ENCODE measurements at places on chromosomes 5 and 9.

GRCh38 chr5:52409835-52410234 lies 377.9 kb upstream of the ITGA1 start:
- DNase-seq: no peak

DNA sequence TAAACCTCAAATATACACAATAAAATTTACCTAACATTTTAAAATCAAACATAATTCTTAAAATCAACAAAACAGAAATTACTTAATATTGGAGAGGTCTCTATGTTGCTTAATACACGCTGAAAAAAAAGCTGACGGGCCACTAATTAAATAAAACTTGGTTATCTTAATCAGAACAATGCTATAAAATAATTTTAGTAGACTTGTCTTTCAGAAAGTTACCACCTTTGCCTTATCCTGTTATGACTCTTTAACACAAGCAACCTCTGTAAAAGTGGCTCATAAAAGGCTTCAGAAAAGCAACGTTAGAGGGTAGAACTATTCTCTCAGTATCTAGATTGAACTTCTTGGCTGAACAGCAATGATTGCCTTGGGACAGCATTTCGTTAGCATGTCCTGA lies 251.0 kb upstream of the RIOK2 start:
- no peak for DNase-seq

GRCh38 chr9:23829580-23830475 lies 3.8 kb upstream of the ELAVL2 start:
- DNase-seq: no peak

DNA sequence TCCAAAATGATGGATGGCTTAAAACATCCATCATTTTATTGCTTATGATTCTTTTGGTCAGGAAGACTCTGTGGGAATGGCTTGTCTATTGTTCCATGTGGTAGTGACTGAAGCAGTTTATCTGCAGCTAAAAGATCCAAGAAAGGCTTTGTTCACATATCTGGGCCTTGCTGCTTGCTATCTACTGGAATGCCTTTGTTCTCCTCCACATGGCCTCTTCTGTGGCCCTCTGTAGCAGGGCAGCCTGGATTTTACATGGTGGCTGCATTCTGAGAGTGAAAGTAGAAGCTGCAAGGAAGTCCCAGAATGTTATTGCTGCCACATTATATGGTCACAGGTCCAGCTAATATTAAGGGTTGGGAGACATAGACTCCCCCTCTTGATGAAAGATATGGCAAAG lies 35.1 kb downstream of the DMXL1 start:
- DNase-seq: no peak

DNA sequence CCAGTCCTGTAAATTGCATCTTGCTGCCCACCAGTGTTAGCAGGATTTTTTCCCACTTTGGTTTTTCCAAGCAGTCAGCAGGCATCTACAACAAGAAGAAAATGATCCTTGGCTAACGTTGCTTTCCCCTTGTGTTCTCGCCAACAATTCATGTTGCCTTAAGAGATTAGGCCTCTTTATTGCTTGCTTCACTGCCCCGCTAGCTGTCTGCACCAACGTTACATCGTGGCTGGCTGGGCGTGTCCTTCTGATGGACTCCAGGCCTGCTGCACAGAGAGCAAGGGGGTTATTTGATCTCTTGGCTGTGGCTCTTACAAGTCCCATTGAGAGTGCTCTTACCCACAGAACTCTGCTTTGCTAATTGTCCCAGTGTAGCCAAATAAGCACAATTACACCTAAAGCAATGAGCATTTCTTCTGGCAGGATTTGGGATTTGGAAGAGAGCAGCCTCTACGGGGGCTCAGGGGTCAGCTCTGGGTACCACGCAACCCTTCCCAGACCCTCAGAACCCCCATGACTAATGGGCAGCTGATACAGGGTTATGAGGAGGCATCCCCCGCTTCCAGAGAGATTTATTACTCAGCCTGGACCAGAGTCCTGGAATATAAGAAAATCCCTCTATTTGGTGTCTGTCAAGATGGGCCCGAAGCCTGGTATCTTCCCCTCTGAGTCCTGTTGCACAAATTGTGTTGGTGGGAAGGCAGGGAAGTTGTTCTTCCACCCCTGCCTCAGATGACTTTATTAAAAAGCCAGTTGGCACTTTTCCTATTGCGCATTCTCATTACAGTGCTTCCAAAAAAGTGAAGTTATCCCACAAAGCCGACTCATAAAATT lies 17.6 kb downstream of the DCANP1 start:
- DNase-seq: no peak

DNA sequence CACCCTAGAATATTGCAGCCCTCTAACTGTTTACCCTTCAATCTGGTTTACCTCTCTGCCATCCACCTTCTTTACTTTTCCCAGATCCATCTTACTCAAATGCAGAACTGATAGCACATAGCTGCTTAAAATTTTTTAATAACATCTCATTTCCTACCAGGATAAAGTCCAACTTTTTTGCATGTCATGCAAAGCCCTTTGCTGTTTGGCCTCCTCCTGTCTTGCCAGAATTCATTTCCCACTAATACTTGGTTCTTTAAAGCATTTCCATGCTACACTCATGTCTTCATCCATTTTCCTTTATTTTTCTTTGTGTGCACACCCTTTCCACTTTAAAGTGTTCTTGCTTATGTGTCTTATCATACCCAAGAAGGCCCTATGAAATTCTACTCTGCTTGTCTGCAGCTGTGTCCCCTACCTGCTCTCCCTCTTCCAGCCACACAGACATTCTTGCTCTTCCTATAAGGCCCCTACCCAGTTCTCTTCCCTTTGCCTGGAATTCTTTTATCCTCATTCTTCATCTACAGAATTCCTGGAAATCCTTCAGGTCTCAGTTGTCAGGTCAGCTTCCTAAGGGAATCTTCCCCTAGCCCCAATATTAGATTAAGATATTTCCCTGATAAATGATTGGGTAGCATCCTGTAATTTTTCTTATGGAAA lies 50.3 kb downstream of the TLE4 start:
- DNase-seq: no peak

DNA sequence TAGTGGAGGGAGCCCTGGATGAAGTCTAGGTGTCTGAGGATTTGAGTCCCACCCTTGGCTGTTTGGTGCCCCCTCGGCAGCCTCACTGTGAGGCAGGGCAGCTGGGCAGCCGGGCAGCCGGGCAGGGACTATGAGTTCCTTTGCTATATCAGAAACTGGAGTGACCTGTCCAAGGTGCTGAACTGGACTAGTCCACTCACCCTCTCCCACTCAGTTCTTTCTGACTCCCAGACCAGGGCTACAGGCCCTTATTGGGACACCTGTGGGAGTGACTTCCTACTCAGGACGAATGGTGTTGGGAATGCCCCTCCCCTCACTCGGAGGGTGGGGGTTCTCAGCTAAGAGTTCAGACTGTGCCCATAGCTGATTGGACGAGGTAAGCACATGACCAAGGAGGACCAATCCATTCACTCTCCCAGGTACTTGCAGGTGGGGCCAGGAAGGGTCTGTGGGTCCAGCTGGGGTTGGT lies 34.1 kb upstream of the RAPGEF1 start:
- DNase-seq: no peak

GRCh38 chr9:98314381-98315066 lies 59.1 kb upstream of the TBC1D2 start:
- no peak for DNase-seq

DNA sequence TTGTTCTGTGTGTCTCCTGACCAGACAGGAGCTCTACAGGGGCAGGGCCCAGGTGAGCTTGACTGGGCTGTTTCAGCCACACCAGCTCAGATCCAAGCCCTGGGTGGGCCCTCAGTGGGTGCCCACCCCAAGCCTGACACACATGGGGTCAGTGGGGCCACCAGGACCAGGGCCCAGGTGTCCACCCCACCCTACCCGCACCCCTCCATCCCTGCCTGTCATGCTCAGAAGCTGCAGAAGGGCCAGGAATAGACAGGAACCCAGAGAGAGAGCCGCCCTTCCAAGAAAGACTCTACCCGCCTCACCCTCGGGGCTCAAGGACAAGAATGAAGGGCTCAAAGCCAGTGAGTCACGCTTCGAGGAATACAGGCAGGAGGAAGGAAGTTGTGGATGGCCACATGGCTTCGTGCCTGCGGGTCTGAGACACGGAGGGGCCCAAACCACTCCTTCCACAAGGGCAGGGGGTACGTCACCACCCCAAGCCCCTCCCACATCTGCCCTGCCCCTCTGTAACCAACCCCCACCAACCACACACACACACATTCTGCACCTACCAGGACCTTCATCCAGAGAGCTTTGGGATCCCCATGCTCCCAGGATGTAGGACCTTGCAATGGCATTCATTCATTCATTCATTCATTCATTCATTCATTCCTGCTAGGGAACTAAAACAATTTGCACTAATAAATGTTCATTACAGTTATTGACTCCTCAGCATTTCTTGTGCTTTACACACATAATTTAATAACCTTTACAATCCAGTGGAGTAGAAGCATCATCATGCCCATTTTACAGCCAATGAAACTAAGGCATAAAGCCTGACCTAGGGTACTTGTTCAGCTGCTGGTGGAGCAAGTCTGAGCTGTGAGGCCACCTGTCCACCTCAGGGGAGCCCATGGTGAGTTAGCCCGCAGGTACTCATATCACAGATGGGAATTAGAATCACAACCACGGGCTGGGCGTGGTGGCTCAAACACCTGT lies 55.9 kb upstream of the STXBP1 start:
- no peak for DNase-seq

GRCh38 chr5:93382188-93382825 lies 198.7 kb downstream of the NR2F1-AS1 start:
- DNase-seq: no peak

DNA sequence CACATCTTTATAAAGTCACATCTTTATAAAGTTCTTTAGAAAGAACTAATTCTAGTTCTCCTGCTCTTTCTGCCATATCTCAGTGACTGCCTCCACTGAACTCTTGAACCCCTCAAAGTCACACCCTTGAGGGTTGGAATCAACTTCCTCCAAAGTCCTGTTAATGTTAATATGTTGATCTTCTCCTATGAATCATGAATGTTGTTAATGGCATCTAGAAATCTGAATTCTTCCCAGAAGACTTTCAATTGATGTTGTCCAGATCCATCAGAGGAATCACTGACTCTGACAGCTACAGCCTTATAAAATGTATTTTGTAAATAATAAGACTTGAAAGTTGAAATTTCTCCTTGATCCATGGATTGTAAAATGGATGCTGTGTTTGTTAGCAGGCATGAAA lies 213.4 kb downstream of the COX7C start:
- DNase-seq: no peak

DNA sequence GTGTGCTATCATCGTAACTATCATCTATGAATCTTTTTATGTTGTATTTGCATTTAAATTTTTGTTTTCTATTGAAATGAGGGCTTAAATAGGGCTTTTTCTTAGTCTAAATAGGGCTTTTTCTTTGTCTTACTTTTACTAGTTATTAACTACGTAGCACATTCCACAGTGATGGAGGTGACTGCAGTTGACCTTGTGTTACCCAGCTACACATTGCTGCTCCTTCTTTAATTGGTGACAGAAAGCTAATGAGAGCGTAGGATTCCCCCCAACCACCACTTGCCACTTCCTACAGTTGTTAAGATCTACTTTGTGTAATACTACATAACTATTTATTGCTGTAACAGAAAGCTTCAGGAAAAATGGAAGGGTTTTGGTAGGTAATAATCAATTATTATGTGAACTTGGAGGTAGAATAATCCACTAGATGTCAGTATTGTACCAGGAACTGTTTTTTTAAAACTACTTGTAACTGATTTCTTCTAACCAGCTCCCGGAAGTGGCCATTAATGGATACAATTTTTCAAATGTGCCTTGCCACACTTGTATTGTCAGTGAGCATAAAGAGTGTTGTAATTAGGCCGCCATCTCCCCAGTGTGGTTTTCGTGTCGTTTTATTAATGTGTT lies 18.0 kb downstream of the MTRR start:
- DNase-seq: no peak

DNA sequence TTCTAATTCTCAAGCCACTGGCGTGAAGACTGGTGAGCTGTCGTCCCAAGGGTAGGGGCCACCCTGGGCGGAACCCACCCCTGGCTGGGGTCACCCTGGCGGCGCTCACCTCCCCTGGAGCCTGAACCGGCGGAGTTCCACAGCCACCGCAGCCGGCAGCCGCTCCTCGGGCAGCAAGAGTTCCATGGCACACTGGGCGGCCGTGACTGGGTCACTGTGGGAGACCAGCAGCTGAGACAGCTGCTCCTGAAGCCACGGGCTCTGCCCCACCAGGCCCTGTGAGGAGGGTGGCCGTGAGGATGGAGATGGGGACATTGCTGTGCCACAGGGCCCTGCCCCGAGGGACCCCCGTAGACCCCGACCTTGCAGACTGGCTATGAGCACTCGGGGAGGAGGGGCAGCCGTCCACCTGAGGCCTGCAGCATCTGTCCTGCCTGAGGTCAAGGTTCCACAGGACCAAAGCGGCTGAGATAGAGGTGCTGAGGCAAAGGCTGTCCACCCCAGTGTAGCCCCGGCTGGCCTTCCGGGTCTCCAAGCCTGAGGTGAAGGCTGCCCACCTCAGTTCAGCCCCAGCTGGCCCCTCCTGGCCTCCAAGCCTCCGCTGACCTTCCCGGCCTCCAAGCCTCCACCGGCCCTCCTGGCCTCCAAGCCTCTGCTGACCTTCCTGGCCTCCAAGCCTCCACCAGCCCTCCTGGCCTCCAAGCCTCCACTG lies 50.6 kb upstream of the NRARP start:
- no peak for DNase-seq

GRCh38 chr9:133225171-133226011 lies 16.3 kb upstream of the OBP2B start:
- DNase-seq: no peak

DNA sequence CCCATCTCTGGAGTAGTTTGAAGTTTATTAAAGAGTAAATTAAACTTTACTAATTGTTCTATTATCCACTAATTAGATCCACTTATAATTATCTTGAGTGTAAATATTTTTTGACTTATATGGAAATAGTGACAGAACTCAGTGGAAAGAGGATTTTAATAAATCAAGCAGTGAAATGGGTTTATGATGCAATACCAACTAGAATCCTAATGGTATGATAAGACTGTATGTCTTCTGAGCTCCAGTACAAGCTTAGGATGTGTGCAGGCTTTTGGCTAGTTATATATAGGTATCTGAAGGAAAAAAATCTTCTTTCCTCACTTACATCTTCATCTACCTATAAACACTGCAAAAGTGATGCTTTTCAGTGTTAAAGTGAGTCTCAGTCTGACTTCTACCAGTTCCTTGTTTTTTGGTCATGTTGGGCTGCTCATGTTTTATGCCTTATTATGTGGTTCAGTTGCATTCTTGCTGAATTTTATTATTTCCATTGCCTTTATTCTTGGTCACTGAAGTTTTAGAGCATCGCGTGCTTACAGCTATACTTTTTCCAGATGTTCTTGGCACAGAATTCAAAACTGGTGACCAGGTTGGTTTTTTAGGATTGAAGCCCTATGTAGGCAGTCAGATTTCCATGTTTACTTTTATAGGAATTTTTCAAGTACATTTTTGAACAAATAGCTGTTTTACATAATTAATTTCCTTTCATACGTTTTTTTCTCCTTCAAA lies 30.5 kb downstream of the XRCC4 start:
- DNase-seq: no peak

- DNase-seq: no peak
These were observed 317.6 kb downstream of the TLE4 start for GRCh38 chr9:79889369-79889768.

- DNase-seq: no peak
These were observed 5.2 kb downstream of the FCHSD1 start for GRCh38 chr5:141646026-141646425.

Measured in activated gamma-delta T cell (primary cell).